ENCODE measurements at places on chromosomes 4 and X. TPM values are rescaled to one million over a fixed set of nuclear protein-coding genes. Genes with fewer than 3 reads are reported as not detected.

Gene ANOS1
- polyA plus RNA-seq, result not detected

Gene ARR3
- not detected for polyA plus RNA-seq

Gene FAM156A
- polyA plus RNA-seq, result 5.8 TPM

Gene FAT4
- 0.50 TPM for polyA plus RNA-seq

Gene UGT2B15
- polyA plus RNA-seq, result 8.9 TPM

Gene TREX2
- polyA plus RNA-seq, result 1.2 TPM

Gene ZCCHC18
- polyA plus RNA-seq, result 0.61 TPM

Gene DGAT2L6
- polyA plus RNA-seq, result not detected

Gene POF1B
- polyA plus RNA-seq, result 4.8 TPM

Gene GLUD2
- polyA plus RNA-seq, result 0.37 TPM

Gene PAGE4
- polyA plus RNA-seq, result not detected

Gene SPON2
- polyA plus RNA-seq, result 40.6 TPM

Gene CSAG3
- not detected for polyA plus RNA-seq

Gene MGAT4D
- polyA plus RNA-seq, result not detected

Gene CSAG2
- not detected for polyA plus RNA-seq

Gene TMEM35A
- 2.7 TPM for polyA plus RNA-seq

Gene SMIM31
- polyA plus RNA-seq, result not detected

Gene HMGB2
- 71.3 TPM for polyA plus RNA-seq

Gene KLF8
- polyA plus RNA-seq, result 1.1 TPM

Gene CT45A10
- not detected for polyA plus RNA-seq

Gene PNMA3
- polyA plus RNA-seq, result not detected

Gene GYPE
- 0.53 TPM for polyA plus RNA-seq

Gene BEX1
- polyA plus RNA-seq, result 8.6 TPM

Gene PRR32
- polyA plus RNA-seq, result not detected

Gene GAGE12F
- polyA plus RNA-seq, result not detected

Gene RIPPLY1
- not detected for polyA plus RNA-seq

Gene S100G
- not detected for polyA plus RNA-seq

Gene CXCL13
- 80.6 TPM for polyA plus RNA-seq

Gene IGSF1
- polyA plus RNA-seq, result 0.15 TPM

Gene MAGEH1
- polyA plus RNA-seq, result 9.5 TPM

Gene MAGT1
- polyA plus RNA-seq, result 6.1 TPM

Gene GJB1
- 7.3 TPM for polyA plus RNA-seq

Gene ARMCX1
- polyA plus RNA-seq, result 13.0 TPM

Gene PPP1R3F
- 2.1 TPM for polyA plus RNA-seq

Gene BLTP1
- 7.5 TPM for polyA plus RNA-seq

Gene USP27X
- polyA plus RNA-seq, result 2.3 TPM

Gene TMEM47
- polyA plus RNA-seq, result 5.2 TPM

Measured in stomach (tissue), 19 donors.